ENCODE measurements at places on chromosomes 11 and 22.

- H3K27me3 ChIP-seq = no peaks in the 10 kb centered on the region
- H3K4me1 ChIP-seq = no peaks in the 10 kb centered on the region
- no peak for DNase-seq
- no peak overlapping the region for H3K4me3 ChIP-seq
- H3K36me3 ChIP-seq = no peaks in the 10 kb centered on the region
- H3K27ac ChIP-seq = no peak overlapping the region
These were observed 36.9 kb downstream of the MOB2 start for GRCh38 chr11:1449490-1450243.

DNA sequence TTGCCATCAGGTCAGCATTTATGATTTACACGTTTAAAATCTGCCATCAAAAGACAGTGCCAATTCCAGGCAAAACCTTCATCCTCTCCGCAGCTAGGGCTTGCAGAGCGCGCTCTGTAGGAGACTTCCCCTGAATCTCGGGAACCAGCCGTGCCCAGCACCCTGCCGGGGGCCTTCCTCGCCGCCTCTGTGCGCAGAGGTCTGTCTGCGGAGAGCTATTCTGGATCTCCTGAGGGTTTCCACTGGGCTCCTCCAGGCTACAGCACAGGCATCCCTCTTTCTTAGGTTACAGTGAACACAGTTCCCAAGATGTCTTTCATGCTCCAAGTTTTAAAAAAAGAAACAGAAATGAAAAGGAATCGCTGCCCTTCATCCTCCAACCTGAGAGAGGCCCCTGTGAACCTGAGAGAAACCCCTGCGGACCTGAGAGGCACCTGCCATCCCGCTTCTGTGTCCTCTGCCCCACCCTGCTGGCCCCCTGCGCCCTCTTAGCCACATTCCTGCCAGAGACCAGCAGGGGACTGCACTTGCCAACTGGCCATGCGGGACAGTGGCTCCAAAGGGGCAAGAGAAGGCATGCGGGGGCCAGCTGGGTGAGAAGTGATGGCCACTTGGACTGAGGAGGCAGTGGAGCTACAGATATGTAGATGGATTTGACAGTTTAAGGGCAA is 16.1 kb downstream of the TP53AIP1 start:
- no peaks in the 10 kb centered on the region for H3K36me3 ChIP-seq
- H3K4me1 ChIP-seq = no peaks in the 10 kb centered on the region
- no peak overlapping the region for H3K4me3 ChIP-seq
- DNase-seq = no peak

GRCh38 chr11:13763341-13763740 is 94.9 kb downstream of the FAR1 start:
- H3K27me3 ChIP-seq = no peaks in the 10 kb centered on the region
- no peaks in the 10 kb centered on the region for H3K4me1 ChIP-seq
- no peak overlapping the region for H3K27ac ChIP-seq
- H3K4me3 ChIP-seq = no peak overlapping the region
- no peak for DNase-seq

- no peak overlapping the region for H3K4me3 ChIP-seq
- no peaks in the 10 kb centered on the region for H3K36me3 ChIP-seq
- H3K4me1 ChIP-seq = no peaks in the 10 kb centered on the region
- no peak overlapping the region for H3K27ac ChIP-seq
These were observed 270.7 kb downstream of the ETS1 start for GRCh38 chr11:128316541-128317227.

GRCh38 chr11:71580057-71581003 is 2.3 kb downstream of the KRTAP5-11 start:
- H3K4me3 ChIP-seq = no peak overlapping the region
- no peaks in the 10 kb centered on the region for H3K4me1 ChIP-seq
- H3K27ac ChIP-seq = no peak overlapping the region
- H3K27me3 ChIP-seq = no peaks in the 10 kb centered on the region

DNA sequence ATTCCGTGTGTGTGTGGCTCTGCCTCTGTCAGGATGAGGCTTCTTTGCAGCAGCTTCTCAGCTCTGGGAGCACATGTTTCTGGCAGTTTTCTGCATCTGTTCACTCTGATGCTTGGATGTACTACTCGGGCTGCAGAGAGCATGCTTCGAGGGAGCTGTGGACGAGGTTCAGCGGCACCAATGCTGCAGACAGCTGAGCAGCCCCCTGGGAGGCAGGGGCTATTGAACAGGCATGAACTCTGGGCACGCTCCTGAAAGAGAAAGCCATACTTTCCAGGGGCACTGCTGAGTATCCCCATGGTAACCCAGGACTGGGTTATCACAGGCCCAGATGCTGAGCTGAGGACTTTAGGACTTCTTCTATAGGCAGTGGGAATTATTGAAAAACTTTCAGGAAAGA is 33.8 kb downstream of the ADAMTS8 start:
- no peaks in the 10 kb centered on the region for H3K27me3 ChIP-seq
- no peak overlapping the region for H3K27ac ChIP-seq
- no peak overlapping the region for H3K4me3 ChIP-seq
- no peak for DNase-seq

GRCh38 chr22:43546186-43546585 is 134.4 kb downstream of the MPPED1 start:
- no peaks in the 10 kb centered on the region for H3K27me3 ChIP-seq
- no peaks in the 10 kb centered on the region for H3K4me1 ChIP-seq
- H3K36me3 ChIP-seq = no peaks in the 10 kb centered on the region
- no peak overlapping the region for H3K27ac ChIP-seq
- DNase-seq = no peak

Data from vagina (tissue), 2 donors.